ENCODE measurements at places on chromosomes 5 and 9.

DNA sequence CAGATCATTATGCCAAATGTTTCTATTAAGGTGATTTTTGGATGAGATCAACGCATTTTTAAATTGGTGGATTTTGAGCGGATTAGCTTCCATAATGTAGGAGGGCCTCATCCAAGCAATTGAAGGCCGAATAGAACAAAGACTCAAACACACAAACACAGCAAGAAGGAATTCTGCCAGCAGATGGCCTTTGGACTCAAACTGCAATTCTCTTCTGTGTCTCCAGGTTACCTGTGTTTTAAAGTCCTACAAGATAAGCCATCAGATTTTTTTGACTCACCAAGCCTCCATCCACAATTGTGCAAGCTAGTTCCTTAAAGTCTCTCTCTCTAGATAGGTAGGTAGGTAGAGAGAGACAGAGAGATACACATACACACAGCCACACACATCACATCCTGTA lies 25.5 kb downstream of the CDH6 start:
- DNase-seq = no peak

GRCh38 chr9:98234245-98234825 lies 21.1 kb downstream of the TBC1D2 start:
- DNase-seq = no peak

DNA sequence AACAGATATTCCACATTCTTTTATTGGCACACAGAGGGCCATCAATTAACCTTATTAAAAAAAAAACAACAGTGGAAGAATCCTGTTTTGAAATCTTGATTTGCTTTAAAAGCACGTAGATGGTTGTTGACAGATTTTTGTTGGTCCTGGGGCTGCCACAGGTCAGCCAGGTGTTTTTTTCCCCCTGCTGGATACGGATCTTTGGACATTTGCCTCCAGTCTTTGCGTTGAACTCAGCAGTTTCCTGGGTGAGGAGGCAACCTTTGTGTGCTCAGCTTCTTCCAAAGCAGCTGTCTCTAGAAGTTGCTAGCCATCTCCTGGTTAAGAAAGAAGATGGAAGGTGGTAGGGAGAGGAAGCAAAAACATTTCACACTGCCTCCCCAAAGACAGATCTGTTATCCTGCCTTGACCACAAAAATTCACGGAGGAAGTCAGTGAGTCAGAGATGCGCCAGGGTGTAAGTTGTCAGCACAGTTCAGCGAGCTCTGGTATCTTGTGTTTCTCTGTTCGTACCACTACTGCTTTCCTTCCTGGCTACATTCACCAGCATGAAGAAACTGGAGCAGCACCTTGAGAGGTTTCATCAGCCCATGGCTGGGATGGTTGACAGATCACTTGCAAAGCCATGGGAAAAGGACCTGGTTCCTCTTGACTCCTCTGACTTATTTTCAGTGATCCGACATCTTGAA lies 207.3 kb downstream of the ARHGAP26 start:
- no peak for DNase-seq

GRCh38 chr9:73474625-73475024 lies 323.0 kb downstream of the ANXA1 start:
- DNase-seq = no peak

- no peak for DNase-seq
These were observed 216.3 kb downstream of the C9orf50 start for GRCh38 chr9:129404621-129405020.

GRCh38 chr9:88604836-88605511 lies 70.0 kb downstream of the NXNL2 start:
- DNase-seq = no peak

DNA sequence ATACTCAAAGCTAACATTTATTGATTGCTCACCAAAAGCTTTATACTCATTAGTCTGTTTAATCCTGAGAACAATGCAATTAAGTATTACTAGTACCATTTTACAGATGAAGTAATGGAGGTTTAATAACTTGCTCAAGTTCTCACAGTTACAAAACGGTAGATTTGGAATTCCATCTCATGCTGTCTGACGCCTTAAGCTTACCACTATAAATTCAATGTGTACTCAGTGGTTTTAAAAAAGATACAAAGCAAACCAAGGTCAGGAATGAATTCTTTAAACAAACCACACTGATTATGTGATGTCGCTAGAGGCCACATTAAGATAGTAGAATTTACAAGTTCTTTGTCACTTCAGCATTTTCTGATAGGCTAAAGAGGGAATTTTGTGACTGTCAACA lies 1.2 kb upstream of the C5orf63 start:
- no peak for DNase-seq

GRCh38 chr5:35302544-35302943 lies 72.3 kb upstream of the PRLR start:
- no peak for DNase-seq

GRCh38 chr5:6220346-6221088 lies 157.8 kb downstream of the MED10 start:
- DNase-seq = no peak

GRCh38 chr5:120225524-120225923 lies 238.6 kb upstream of the PRR16 start:
- DNase-seq = no peak

- DNase-seq = no peak
These were observed 190.2 kb upstream of the ELL2 start for GRCh38 chr5:96151891-96152290.

DNA sequence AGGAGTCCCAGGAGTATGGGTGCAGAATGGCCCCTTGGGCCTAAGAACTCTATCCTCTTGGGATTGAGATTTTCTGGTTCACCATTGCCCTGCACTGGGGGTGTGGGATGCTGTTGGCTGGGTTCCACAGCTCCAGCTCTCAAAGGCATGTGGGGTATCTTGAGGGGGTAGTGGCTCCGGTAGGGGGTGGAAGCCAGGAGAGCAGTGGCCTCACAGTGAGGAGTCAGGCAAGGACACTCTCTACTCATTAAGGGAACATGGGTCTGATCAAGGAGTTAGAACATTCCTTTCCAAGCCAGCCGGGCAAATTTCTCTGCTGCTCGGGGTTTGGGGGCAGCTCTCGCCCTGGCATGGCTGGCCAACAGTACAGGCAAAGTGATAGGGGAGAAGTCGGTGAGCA lies 33.0 kb downstream of the LARP1 start:
- no peak for DNase-seq

GRCh38 chr9:100324594-100325200 lies 28.0 kb downstream of the TEX10 start:
- DNase-seq = no peak

GRCh38 chr5:72908664-72909063 lies 47.2 kb upstream of the FCHO2 start:
- no peak for DNase-seq

GRCh38 chr5:962386-962785 lies 46.2 kb upstream of the NKD2 start:
- DNase-seq = no peak

Measured in 8988T (cell line).